Fibroblast of villous mesenchyme (primary cell): ENCODE measurements at places on chromosomes 4 and X. TPM values are rescaled to one million over a fixed set of nuclear protein-coding genes. Genes with fewer than 3 reads are reported as not detected.
A peak's percentile ranks its signal among the peaks of the same experiment; 100 is the strongest.

Gene TMEM47
- 32.2 and 62.6 TPM in 2 replicates for total RNA-seq

DNA sequence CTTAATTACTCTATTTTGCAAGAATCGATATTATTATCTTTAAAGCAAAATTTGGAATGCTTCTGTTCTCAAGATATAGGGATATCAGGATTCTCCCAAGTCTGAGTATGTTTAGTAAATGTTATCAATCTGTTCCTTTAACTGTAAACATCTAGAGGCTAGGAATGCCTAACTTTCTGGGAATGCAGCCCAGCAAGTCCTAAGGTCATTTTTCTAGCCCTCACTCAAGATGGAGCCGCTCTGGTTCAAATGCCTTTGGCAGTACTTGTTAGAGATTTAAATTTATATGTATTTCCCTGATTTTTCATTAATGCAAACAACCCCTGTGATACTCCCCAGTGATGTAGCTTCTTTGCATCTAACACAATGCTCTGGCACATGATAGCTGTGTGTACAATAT, 623.8 kb upstream of the LCORL start:
- DNase-seq = peak; percentile 1

DNA sequence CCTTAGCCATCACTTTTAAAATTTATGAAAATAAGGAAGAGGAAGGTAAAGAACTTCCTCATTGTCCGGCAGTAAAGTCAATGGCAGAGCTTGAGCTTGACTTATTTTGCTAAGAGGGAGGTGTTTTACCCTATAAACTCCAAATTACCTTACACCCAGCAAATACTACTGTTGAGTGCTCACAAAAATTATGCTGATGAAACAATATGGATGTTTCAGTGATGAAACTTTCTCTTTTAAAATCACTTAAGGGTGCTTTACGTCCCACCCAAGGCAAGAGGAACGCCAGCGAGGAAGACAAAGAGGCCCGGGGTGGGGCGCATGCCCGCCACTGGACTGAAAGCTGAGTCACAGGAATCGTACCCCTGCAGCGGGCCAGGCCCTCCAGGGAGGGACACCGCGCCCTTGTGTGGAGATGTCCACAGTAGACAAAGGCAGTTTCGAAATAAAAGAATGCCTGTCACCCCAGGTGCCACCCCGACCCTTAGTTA, 560 bp upstream of the TMSB4X start:
- peak; percentile 75 for DNase-seq

DNA sequence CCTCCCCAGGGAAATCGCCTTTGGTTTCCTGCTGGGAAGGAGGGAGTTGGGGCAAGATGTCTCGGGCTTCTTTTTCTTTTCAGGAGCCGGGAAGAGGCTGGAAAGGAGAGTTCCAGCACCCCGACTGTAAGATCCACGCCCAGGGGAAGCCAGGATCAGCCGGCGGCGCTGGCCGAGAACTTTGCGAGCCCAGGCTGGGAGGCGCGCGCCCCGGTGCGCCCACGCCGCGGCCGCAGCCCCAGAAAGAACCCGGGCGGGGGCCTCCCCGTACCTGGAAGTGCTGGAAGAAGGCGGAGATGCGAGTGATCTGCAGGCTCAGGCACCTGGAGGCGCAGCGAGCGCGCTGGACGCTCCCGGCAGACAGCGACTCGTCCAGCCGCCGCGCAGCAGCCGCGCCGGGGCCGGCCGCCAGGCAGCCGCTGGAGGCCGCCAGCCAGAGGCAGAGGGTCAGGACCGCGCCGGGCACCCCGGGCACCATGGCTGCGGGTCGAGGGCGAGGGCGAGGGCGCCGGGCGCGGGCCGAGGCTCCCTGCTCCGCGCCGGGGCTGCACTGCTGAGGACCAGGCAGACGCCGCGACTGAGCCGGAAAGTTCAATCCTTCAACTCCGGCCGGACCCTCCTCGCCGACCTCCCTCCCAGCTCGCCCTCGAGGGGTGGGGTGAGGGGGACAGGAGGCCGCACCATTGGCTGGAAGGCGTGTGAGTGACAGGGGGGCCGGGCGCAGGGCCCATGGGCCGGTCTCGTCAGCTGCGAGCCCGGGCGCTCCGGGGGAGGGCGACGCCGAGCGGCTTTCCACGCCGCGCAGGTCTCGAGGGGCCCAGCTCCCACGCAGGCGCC, at the start of gene ANOS1:
TSS of gene ANOS1 (minus strand) at position 579 of the 837 bp plus-strand sequence. CDS start at position 478, 101 bp downstream.
- peak; percentile 12 for DNase-seq

DNA sequence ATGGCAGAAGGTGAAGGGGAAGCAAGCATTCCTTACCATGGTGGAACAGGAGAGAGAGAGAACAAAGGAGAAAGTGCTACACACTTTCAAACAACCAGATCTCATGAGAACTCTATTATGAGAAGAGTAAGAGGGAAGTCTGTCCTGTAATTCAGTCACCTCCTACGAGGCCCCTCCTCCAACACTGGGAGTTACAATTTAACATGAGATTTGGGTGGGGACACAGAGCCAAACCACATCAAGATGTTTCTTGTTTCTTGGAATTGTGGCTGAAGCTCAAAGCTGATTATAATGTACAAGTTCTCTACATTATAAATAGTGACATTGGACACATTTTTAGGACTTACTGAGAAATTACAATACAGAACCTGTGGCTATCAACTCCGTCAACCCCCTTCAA, 29.5 kb upstream of the TAPT1 start:
- no peak for DNase-seq

Gene ZC4H2
- total RNA-seq = 3.9 and 4.7 TPM in 2 replicates

DNA sequence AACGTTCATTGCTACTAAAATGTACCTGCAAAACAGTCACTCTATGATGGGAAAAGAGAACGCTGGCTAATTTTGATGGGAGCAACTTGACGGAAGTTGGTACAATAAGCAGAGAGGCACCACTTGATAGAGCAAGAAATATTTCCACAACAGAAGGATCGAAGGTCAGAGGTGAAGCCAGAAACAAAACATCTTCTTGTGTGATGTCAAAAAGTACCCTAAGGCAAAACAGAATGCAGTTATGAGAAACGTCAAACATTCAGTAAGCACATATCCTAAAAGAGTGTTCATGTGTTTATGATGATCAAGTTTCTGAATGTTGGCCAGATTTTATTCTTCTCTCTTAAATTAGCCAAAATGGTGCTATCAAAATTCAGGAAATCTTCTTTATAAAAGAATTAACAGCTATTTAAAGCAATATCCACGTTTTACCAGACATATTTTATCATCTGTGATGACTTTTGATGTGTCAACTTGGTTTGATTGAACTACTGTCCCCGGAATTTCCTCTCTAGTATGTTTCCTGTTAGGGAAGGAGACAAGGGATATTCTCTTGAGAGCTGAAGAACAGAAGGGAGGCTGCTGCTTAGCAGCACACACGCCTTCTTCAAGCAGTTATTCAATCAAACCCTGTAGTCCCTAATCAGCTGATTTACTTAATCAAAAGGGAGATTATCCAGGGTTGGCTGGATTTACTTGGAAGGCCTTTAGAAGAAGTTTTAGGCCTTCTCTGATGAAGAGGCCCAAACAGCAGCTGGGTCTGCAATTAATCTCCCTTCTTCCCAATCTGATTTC, 15.7 kb downstream of the AASDH start:
- DNase-seq = no peak

Gene TCEAL2
- not detected in 2 replicates for total RNA-seq

DNA sequence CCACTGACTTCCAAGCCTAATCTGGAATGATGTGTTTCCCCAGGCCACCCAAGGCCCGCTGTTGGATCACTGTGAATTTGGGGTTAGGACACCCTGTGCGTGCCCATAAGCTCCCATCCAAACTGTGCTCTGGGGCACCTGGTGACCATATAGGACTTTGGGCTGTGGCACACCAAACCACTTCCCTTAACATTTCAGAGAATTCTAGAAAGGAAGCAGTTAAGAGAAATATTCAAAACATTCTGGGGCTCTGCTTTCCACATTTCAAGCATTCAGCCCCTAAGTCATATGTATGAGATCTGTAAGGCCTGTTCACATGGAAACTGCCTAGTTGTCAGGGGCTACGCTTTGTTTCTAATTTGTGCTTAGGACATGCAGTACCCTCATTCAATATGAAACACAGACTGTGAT, 14.4 kb downstream of the VGLL1 start:
- DNase-seq = no peak

GRCh38 chrX:153593811-153594500, 5.0 kb downstream of the CCNQ start:
- no peak for DNase-seq

Gene TASL
- total RNA-seq = not detected in 2 replicates

Gene PRPS1
- 34.1 and 76.9 TPM in 2 replicates for total RNA-seq

DNA sequence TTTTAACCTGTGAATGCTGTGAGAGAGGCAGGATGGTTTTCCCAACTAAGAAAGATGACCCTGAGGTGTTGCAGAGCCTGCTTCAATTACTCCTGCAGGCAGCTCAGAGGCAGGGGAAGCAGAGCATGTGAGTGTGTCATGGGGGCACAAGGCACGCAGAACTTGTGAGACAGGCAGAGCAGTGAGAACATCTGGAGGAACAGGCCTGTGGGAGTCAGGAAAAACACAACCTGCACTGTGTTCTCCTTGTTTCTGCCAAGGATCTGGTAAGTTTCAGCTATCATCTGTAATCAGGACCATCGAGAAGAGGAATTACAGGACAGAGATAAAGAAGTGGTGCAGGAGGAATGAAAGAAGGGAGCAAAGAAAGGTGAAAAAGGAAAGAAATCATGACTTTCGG, 741.8 kb upstream of the INTU start:
- peak; percentile 89 for DNase-seq

- no peak for DNase-seq
Measured at GRCh38 chr4:116005806-116006088, 892.3 kb upstream of the NDST4 start.

DNA sequence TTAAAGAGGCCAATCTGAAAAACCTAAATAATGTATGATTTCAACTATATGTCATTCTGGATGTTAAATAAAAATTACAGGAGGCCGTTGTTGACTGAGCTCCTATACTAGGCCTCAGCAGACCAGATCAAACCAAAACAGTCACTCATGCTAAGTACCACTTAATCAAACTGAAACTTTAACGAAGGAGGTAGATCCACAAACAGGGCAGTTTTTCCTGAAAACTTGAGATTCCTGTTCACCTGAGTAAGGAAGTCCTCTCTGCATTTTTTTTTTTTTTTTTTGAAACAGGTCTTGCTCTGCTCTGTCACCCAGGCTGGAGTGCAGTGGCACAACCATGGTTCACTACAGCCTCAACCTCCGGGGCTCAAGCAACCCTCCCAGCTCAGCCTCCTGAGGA, 27.7 kb downstream of the MANBA start:
- DNase-seq = no peak

DNA sequence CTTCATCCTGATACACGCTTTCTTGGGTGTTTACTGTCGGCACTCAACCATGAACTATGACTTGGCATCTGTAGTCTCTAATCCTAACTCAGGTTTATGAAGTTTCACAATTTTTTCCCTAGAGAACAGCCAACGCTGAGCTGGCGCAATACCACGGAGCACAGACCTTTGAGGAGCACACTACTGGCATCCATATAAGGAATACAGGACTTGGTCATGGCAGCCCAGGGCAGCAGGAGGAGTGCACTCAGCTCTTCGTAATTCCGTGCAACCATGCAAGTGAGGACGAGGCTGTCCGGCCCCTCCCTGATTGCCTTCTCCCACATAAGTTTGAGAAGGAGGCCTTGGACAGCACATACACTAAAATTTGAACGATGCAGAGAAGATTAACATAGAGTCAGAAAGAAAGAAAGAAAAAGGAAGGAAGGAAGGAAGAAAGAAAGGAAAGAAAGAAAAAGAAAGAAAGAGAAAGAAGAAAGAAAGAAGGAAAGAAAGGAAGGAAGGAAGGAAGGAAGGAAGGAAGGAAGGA, 41.0 kb upstream of the PDLIM5 start:
- peak; percentile 98 for DNase-seq

DNA sequence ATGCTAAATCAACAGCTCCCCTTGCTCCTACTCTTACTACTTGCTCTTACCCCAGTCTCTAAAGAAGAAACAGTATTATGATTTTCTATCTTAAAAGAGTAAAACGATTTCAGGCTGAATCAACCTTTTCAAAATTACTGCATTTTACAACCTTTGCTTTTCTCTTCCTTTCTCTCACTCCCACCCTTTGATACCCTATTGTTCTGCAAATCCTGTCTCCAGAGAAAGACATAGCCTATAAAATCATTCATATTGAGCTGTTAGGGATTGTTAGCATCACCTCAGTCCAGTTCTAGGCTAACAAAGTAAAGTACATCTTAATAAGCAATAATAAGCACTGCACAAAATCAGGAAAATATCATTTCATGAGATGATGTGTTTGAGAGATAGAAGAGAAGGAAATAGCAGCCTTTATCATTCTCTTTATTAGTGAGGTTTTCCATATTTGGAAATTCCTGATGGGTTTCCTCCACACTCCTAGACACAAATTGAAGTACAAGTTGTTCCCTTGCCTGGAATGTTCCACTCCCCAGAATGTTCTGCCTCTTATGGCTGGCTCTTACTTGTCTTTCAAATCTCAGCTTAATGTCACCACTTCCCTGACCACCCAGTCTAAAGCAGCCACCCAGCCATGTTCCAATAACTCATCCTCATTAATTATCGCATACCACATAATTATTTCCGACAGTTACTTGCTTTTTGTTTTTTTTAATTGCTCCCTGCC, 219.7 kb downstream of the PALLD start:
- DNase-seq = peak; percentile 61

Gene FRMPD4
- 2.6 and 3.9 TPM in 2 replicates for total RNA-seq

Gene ETDC
- total RNA-seq = not detected in 2 replicates

DNA sequence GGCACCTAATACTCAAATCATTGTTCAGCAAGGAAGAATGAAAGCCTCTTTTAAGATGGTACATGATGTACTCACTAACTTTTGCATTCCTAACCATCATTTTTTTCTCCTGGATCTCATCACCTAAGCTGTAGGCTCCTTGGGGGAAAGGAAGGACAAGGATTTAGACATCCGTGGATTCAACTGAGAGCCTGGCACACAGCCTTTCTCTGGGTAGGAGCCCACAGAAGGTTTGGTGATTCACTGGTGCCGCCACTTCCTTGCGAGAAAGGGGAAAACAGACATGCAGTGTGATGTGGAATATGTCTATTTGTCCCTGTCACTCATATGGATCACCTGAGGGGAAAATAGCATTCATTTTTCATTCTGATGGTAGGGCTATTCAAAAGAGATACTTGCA, 147.3 kb downstream of the PCDH7 start:
- no peak for DNase-seq

GRCh38 chr4:5930876-5931275, 38.0 kb upstream of the CRMP1 start:
- DNase-seq = no peak

- DNase-seq = no peak
Measured at GRCh38 chr4:40122941-40123340, 66.3 kb downstream of the N4BP2 start.

DNA sequence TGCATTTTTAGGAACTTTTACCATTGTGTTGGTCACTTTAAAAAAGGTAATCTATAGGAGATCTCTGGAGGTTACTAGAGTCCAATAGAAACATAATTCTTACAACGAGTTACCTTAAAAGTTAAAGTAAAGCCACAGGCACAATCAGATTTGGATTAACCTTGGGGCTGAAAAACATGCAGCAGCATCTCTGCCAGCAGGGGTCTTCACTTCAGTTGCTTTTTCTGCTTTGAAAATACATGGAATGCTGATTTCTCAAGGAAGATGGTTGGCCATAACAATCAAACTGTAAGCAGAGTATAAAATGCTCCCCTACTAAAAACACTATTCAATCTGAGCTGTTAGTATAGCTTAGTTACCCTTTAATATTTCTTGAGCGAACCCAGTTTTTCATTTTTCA, 1072.3 kb upstream of the PCDH10 start:
- no peak for DNase-seq
